ENCODE measurements at places on chromosomes 7 and 10.

- DNase-seq, result no peak
Measured at GRCh38 chr7:91843831-91844230, 36.7 kb downstream of the MTERF1 start.

- no peak for DNase-seq
Measured at GRCh38 chr7:34011017-34011695, 105.8 kb downstream of the BMPER start.

GRCh38 chr10:6065835-6066234, 3.7 kb upstream of the IL2RA start:
- no peak for DNase-seq

DNA sequence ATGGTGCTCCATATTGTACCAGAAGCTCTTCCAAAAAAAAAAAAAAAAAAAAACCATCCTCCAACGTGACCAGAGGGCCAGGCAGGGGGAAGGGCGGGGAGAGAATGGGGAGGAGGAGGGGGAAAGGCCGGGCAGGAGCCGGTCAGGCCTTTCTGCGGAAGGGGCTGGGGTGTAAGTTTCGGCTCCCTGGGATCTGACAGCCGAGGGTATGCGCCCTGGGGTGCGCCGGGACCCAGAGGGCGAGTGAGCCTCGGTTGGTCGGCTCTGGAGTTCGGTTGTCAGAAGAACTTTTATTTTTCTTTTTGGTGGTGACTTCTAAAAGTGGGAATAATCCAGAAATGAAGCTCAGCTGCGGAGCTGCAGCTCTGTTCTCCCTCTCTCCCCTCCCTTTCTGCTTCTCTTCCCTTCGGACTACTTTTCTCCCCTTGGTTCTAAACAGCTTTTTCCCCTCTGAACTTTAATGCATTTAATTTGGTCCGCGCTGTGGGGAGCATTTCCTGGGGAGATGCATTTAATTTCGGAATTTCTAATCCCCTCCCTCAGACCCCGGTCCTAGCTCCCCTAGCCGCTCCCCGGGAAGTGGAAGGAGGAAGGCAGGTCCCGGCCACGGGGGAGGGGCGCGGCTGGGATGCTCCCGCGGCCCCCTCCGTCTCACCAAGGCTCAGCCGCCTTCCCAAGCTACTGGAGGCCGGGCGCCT, 3.9 kb upstream of the PAX2 start:
- no peak for DNase-seq

DNA sequence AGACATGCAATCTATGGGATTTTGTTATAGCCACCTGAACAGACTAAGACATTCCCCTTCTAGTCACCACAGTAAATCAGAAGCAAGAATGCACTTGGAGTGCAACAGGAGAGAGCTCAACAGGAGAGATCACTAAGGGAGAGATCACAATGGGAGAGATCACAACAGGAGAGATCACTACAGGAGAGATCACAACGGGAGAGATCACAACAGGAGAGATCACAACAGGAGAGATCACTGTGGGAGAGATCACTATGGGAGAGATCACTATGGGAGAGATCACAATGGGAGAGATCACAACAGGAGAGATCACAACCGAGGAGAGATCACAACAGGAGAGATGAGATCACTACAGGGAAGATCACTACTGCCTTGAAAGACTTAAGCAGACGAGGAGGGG, 238.5 kb upstream of the PITRM1 start:
- no peak for DNase-seq

DNA sequence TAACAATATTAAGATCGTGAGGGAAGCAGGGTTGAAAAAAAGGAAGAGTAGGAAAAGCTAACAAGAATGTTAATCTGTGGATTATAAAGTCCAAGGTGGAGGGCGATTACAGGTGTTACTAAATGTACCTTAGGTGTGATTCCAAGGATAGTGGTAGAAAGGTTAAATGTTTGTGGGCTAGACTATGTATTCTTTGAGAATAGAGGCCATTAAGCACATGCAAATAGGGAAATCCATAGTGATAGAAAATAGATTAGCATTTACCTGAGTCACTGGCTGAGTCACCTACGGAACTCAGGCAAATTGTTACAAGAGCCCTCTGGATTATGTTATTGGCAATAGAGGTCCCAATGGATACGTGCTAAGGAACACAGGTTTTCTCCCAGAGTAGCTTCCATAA, 9.0 kb downstream of the MGAM2 start:
- no peak for DNase-seq

DNA sequence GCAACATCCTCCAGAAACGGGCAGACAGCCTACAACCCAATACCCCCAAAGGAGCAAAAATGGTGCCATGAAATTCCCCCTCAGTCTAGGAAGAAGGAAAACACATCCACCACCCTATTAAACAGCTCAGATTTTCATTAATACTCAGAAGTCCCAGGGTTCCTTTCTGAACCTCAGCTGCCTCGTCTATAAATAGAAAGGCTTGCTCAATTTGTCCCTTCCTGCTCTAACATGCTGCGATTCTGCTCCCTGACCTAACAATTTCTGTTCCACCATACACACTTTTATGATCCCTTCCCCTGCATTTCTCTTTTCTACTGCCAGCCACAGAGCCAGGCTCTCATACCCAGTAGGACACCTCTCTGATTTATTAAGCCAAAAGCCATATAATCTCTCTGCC, 68.1 kb downstream of the MTERF1 start:
- DNase-seq, result no peak

DNA sequence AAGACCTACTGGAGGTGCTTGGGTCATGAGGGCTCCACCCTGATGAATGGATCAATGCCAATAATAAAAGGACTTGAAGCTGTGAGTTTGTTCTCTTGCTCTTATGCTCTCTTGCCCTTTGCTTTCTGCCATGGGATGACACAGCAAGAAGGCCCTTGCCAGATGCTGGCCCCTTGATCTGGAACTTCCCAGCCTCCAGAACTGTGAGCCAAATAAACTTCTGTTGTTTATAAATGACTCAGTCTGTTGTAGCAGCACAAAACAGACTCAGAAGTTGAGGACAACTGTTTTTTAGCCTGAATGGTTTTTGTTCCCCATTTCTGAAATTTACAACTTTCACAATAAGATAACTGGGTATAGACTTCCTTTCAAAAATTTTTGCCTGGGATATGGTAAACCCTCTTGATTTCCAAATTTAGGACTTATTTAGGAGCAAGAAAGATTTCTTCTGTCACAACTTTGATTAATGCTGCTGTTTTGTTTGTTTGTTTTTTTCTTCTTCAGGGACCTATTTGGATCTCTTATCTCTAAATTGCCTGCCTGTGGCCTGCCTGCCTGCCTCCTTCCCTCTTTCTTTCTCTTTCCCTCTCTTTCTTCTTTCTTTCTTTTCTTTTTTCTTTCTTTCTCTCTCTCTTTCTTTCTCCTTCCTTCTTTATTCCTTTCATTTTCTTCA, 12.1 kb downstream of the ENTPD1 start:
- no peak for DNase-seq

DNA sequence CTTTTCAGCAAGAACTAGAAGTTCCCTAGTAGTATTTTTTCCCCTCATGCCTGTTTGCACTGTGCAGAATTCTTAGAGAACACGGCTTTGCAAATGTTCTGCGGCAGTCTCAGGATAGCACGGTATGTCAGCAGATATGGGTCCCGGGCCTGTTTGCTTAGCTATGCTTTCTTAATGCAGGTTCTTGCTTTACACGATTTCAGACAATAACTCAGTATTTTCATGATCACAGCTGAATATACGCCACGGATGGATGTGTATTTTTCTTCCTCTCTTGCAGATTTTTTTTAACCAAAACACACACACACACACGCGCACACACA, 137.3 kb downstream of the HECW1 start:
- no peak for DNase-seq

GRCh38 chr7:158858592-158859503, 2.5 kb downstream of the DYNC2I1 start:
- DNase-seq, result no peak

GRCh38 chr7:32170838-32171237, 100.6 kb upstream of the PDE1C start:
- no peak for DNase-seq

DNA sequence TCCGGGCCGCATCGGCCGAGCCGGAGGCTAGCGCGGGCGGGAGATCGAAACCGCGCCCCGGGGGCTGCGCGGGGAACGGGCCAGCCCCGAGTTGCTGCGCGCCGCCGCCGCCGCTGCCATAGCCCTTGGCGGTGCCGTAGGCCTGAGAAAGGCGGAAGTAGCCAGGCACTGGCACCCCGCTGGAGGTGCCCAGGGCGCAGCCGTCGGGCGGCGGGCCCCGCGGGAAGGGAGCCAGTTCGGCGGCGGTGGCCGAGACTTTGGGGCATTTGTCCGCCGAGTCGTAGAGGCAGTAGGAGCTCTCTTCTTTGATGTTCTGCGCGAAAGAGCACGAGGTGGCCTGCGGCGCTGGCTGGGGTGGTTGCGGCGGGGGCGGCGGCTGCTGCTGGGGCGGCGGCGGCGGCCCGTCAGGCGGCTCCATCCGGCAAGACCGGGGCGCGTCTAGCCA, 587 bp downstream of the HOXA10 start:
- no peak for DNase-seq

GRCh38 chr7:99729486-99730237, 5.3 kb downstream of the CYP3A7 start:
- DNase-seq, result no peak

GRCh38 chr10:108852211-108852610, 1071.1 kb downstream of the XPNPEP1 start:
- DNase-seq, result no peak

- DNase-seq, result no peak
Measured at GRCh38 chr7:81624021-81624592, 145.7 kb downstream of the HGF start.

DNA sequence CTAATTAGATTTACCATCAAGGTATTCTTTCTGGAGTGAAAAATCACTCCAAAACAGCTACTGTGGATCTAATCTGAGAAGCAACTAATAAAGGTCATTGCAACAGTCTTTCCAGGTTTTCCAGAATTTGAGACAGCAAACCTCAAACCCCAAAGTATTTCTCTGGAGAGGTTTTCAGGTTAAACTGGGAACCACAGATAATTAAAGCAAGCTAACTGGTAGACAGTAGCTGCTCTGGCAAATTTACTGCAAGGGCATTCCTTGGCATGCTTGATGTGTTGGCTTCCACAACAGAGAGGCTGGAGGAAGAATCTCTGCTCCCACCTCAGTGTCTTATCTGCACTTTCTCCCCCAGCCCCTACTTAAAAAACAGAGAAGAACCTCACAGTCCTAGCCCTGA, 140.0 kb upstream of the NRBF2 start:
- DNase-seq, result no peak

GRCh38 chr7:109176661-109177060, 607.0 kb downstream of the DNAJB9 start:
- no peak for DNase-seq

DNA sequence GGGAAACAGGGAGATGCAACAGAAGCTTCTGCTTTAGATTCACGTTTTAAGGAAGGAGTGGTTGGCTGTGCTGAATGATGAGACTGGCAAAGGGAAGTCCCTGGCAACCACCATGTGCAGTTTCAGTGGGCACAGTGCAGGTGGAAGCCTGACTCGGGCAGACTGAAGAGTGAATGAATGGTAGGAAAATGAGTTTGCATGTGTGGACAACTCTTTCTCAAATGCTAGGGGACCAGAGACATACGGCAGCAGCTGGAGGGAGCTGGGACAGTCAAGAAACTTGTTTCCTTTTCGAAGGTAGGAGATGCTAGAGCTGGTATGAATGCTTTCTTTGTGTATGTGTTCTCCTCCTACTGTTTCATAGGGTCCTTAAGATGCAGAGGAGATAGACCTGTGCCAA, 29.0 kb downstream of the PODXL start:
- no peak for DNase-seq

GRCh38 chr10:42976351-42977031, 100.4 kb upstream of the RET start:
- no peak for DNase-seq

- DNase-seq, result no peak
Measured at GRCh38 chr7:114959931-114960330, 38.0 kb downstream of the MDFIC start.

GRCh38 chr10:84358743-84359142, 30.4 kb downstream of the CCSER2 start:
- DNase-seq, result no peak

- DNase-seq, result no peak
Measured at GRCh38 chr10:77643795-77644468, 6.3 kb upstream of the KCNMA1 start.

GRCh38 chr10:79025199-79025832, 43.5 kb upstream of the ZMIZ1 start:
- peak; percentile 24 for DNase-seq

DNA sequence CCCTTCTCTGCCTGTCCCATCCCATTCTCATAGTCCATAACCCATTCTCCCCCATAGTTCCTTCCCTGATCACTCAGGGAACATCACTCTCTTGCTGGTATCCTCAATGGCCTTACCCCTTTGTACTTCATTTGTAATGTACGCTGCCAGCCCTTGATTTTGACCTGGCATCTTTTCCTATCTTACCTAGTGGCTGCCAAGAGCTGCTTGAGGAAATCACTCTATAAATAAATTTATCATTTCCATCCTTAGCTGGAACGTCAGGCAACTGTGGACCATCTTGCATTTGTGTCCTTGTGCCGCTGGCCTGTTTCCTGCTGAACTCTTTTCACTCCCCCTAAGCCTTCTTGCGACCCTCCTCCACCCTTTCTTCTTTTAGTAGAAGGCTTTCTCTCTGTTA, 14.0 kb downstream of the CDK14 start:
- DNase-seq, result no peak

GRCh38 chr10:20593649-20594048, 303.5 kb downstream of the NEBL start:
- DNase-seq, result no peak

GRCh38 chr10:93548376-93549071, 17.9 kb upstream of the FFAR4 start:
- no peak for DNase-seq

GRCh38 chr7:684416-684815, 42.1 kb upstream of the DNAAF5 start:
- no peak for DNase-seq

DNA sequence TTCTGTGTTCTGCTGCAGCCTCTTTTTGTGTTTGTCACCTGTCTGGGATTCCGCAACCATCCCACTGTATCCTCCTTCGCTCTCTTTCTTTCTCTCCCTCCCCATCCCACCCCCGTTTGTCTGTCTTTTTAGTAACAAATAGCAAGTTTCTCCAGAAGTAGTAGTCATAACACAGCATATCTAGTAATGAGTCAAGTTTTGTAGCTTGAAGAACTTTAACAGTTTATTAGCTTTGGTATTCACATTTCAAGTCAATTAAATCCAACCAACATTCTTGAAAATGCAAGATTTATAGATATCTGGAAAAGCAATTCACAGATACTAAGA, 154.1 kb upstream of the MTPN start:
- DNase-seq, result no peak

- no peak for DNase-seq
Measured at GRCh38 chr10:99843310-99843709, 60.9 kb downstream of the ABCC2 start.

DNA sequence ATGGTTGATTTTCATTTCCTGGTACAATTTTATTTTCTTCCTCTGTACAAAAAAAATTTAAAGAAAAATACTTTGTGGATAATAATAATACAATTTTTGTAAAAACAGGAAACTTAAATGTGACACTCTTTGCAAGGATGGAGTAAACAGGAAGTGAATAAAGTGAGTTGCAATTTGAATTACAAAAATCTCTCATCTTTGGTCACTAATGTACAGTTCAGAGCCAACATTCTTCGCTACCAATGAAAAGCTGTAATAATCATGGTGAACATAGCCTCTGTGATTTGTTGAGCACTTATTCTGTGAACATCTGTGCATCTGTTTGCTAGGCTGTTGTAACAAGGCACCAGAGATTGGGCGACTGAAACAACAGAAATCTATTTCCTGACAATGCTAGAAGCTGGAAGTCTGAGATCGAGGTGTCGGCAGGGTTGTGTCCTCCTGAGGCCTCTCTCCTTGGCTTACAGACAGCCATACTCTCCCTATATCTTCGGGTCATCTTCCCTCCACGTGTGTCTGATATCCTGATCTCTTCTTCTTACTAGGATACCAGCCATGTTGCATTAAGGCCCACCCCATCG, 295.3 kb upstream of the KLF6 start:
- no peak for DNase-seq
